DND-41 (cell line): ENCODE measurements at places on chromosomes 4 and X.

GRCh38 chr4:38062776-38063097 is 102.5 kb downstream of the PTTG2 start:
- no peak for DNase-seq

GRCh38 chr4:40185830-40186664 is 10.8 kb upstream of the RHOH start:
- DNase-seq = no peak

- DNase-seq = no peak
Observed at GRCh38 chr4:11496351-11496829, 67.7 kb upstream of the HS3ST1 start.

- no peak for DNase-seq
Observed at GRCh38 chr4:73709451-73710033, 30.8 kb upstream of the CXCL8 start.

DNA sequence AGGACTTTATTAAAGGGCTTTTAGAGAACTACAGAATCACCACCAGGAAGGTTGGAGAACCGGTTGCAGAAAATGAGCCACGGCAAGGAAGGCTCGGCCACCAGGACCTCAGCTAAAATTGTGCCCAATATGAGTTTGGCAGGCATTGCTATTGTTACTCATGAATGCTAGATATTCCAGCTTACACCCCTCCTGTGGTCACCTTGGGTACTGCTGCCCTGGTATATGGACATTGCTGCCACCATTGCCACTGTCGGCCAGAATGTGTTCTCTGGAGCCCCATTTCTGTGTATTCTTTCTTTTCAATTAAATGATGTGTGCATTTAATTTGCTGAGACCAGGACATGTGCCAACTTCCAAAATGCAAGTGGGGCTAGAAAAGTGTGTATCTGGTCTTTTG is 626.7 kb upstream of the BOD1L1 start:
- no peak for DNase-seq

- no peak for DNase-seq
Observed at GRCh38 chr4:7202411-7202810, 10.1 kb downstream of the SORCS2 start.

DNA sequence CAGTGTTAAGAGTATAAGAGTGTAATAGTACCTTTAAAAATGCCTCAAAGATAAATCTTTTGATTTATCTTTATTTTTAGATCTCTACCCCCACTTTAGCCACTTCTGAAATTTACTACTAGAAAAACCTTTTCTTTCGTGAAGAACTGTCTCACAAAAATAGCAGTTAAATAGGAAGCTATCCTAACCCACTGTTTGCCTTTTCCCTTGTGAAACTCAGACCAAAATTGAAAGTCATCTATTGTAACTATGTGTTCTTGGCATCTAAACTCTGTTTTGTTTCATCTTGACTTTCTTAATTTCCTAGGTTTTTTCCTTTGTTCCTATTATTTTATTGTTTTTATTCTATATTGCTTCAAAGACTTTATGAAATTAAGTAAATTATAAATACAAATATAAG is 7.8 kb upstream of the TMEM144 start:
- DNase-seq = no peak

GRCh38 chr4:155405059-155405458 is 28.3 kb upstream of the MAP9 start:
- no peak for DNase-seq

DNA sequence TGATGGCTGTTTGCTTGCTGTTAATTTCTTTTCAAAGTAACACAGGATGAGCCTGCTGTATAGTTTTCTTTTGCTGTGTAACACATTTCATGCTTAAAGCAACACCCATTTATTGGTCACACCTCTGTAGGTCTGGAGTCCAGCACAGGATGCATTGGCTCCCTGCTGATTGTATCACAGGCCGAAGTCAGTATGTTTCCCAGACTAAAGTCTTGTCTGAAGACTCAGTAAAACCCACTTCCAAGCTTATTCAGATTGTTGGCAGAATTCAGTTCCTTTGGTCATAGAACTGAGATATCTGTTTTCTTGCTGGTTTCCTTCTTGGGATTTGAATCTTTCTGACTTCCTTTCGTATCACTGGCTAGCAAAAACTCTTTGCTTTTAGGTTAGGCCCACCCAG is 54.3 kb downstream of the LRP2BP start:
- no peak for DNase-seq

DNA sequence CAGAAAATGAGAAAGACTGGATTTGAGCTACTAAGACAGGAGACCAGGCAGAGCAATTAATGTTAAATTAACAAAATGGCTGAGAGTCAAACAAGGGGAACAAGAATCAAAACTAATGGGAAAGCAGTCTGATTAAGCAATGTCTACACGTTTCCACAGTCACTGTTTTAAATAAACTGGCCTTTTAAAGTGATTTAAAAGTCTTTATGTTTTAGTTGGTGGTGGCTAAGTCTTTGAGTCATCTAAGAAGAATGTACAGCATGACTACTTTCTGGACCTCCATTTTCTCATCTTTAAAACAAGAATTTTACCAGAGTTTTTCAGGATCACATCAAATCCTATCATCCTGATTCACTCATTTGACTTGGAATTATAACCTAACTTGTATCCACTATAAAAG is 233.8 kb downstream of the ENOX2 start:
- no peak for DNase-seq

GRCh38 chr4:57342411-57342810 is 232.2 kb upstream of the IGFBP7 start:
- no peak for DNase-seq

GRCh38 chr4:185716141-185716551 is 95.8 kb downstream of the SORBS2 start:
- DNase-seq = no peak

GRCh38 chr4:77930876-77931275 is 68.2 kb downstream of the MRPL1 start:
- no peak for DNase-seq

- DNase-seq = no peak
Observed at GRCh38 chr4:153161226-153161963, 42.8 kb upstream of the TRIM2 start.

GRCh38 chr4:158285429-158286216 is 75.3 kb downstream of the TMEM144 start:
- DNase-seq = no peak

DNA sequence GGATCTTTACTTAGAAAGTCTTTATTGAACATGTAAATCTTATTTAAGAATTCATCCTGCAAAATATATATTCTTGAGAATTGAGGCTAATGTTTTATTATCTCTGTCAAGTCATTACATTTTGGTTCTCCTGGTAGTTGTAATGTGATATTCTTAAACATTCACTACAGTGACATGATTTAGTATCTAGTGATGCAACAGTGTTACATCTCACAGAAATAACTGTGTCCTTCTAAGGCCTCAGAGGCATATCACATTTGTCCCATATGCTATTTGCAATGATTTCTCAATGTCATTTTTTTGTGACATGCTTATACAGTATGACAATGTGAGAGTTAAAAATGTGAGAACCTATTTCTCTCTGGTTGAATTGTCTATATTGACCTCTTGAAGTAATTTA is 34.1 kb downstream of the PRRG1 start:
- no peak for DNase-seq

- peak; percentile 12 for DNase-seq
Observed at GRCh38 chr4:72568959-72569718, at the start of gene ADAMTS3. Gene ADAMTS3, minus strand, starts transcription at chr4:72569221. Its CDS starts 459 bp downstream, at chr4:72568762.

- DNase-seq = no peak
Observed at GRCh38 chr4:6562931-6563901, 11.8 kb upstream of the MAN2B2 start.

DNA sequence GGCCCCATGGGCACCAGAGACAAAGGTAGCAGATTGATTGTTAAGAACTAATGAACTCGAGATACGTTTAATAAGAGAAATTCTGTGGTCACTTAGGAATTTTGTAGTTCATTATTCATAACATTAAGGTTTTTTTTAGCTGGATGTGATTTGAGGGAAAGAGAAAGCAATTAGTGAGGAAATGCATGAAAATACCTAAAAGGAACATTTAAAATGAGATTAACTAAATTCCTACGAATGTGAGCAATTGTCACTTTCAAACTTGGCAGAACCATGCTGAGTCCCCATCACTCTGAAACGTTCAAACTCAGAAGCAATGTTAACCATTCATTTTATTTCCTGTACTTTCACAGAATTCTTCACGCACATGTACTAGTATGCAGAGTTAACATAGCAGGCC is 5.9 kb downstream of the PRMT9 start:
- DNase-seq = no peak

DNA sequence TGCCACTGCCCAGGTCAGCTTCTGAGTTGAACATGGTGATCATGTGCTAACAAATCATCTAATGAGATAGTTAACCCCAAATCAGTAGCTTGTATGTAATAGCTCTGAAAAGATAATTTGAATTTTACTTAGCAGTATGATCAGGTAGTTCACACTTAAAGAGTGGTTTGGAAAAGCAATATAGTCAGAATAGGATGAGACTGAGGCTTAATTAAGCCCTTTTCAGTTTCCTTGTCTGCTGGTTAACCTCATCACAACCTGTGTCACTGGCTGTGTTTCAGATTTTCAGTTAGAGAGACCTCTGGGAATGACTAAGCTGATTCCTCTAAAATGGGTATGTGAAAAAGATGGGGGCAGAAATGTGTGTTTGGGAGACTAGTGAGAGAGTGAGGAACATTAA is 38.1 kb downstream of the GPR174 start:
- DNase-seq = no peak

DNA sequence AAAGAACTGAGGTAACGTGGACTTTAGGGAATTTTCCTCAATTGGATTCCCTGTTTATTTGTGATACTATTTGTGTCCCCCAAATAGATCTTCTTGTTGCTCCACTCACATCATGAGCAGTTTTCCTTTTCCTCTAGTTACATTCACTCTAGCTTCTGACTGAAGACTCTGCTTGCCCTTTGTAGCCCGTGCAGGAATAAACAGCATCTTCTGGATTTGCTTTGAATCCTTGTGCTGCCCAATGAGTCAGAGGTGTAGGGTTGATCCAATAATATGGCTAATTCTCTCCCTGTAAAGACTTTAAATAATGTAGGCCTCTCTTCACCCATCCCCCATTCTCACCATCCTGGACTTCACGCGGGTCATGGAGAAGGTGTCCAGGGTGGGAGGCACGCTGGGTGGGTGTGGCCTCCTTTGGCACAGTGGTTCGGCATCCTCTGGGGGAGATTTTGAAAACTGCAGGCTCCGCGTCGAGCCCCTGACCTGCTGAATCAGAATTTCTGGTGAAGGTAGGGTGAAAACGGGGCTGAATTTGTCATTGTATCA is 9.0 kb downstream of the HAND2 start:
- DNase-seq = no peak

DNA sequence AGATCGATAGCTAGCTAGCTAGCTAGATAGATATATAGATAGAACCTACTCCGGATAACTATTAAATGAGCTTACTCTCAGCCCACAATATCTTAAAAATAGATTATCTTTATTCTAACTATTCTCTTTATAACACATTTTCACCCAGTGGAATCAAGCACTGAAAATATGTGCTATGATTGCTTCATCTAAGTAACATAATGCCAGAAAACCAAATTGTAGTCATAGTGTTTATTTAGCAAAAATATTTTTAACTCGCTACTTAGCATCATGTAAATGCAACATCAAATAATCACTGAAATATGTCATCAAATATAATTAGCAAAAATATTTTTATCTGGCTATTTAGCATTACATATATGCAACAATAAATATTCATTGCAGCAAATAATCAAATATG is 1.5 kb downstream of the TMEM156 start:
- no peak for DNase-seq

DNA sequence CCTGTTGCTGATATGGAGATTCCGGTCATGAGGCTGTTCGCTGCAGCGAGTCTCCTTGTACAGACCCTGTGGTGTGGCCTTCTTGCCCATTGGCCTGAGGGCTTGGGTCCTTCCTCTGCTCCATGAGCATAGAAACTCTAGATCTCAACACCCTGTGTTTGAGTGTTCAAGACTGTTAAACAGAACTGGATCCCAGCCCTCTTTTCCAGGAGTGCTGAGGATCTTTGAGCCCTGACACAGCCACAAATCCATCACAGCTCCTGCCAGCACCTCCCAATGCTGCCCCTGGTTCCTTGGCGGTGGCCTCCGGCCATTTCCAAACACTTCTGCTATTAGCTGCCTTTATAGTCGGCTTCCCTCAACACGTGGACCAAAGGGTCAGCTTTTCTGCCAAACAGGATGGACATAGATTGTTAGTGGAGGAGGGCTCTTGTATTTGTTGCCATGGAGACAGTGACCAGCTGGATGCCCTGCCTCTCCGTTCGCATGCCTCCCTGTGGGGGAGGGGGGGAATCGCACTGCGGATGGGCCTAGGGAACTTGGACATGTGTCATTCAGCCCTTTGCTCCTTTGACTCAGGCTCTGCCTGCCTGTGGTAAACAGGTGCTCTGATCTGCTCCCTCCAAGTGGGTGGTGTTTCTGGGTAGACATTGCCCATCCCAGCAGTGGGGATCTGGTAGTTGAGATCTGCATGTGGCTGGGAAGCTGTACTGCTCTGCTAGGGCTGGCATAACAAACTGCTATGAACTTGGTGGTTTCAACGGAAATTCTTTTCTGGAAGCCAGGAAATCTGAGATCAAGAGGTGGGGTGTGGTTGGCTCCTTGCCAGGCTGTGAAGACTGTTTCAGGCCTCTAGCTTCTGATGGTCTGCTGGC is 6.9 kb upstream of the WDR1 start:
- peak; percentile 81 for DNase-seq

DNA sequence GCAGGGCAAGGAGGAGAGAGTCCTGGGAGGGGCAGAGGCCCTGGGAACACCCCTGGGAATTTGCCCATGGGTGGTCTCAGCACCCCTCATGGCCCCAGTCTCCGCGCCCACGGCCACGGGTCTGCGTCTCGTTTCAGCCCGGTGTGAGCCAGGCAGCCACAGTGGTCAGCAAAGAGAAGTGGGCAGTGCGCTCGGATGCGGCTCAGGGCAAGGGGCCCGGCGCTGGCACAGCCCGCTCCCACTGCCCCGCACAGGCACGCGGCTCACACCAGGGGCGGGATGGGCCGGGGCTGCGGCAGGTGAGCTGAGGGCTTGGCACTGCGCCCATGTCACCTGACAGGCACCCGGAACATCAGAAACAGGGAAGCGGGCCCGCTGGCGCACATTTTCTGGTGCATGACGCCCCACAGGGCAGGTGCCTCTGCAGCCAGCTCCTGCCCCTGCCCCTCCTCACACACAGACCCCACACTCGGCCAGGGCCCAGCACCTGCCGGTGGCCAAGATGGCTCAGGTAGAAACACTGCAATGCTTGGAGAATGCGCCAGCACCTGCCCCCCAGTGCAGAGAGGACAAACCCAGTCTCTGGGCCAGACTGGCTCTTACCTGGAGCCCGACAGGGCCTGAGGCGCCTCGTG is 41.9 kb upstream of the MXD4 start:
- DNase-seq = no peak

- DNase-seq = no peak
Observed at GRCh38 chr4:94127707-94128328, 79.8 kb upstream of the SMARCAD1 start.
